ENCODE measurements at places on chromosomes 4 and X. TPM values are rescaled to one million over a fixed set of nuclear protein-coding genes. Genes with fewer than 3 reads are reported as not detected.

The CLDN34 gene
- 0.64 TPM for total RNA-seq

The ABCG2 gene
- total RNA-seq, result 37.0 TPM

The ABLIM2 gene
- total RNA-seq, result 0.74 TPM

DNA sequence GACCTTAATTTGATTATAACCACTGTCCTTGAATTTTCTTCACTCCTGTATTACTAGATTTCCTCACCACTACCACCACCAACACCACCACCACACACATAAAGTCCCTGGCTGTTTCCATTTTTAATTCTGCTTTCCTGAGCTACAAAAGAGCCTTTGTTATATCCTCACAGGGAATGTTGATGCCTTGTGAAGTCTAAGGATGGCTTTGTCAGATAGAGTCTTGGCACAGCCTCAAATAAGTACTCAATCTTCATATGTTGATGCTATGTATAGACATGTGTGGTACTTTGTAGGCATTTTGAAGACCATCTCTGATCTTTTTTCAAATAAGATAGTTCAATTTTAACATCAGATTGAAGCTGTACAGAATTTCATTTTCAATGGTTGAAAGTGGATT, 1016.7 kb upstream of the LCORL start:
- DNase-seq, result no peak

GRCh38 chrX:9390693-9391368, 74.0 kb upstream of the TBL1X start:
- no peak for DNase-seq

- no peak for DNase-seq
Measured at GRCh38 chrX:123155327-123155726, 28.8 kb upstream of the GRIA3 start.

GRCh38 chr4:169984745-169985144, 41.5 kb downstream of the MFAP3L start:
- no peak for DNase-seq
